Activated naive CD4-positive, alpha-beta T cell (primary cell): ENCODE measurements at places on chromosomes 5 and 9.

GRCh38 chr9:121597698-121598166 is 53.7 kb upstream of the DAB2IP start:
- DNase-seq = no peak

- DNase-seq = no peak
These were observed 13.7 kb downstream of the IER5L start for GRCh38 chr9:129164246-129164930.

DNA sequence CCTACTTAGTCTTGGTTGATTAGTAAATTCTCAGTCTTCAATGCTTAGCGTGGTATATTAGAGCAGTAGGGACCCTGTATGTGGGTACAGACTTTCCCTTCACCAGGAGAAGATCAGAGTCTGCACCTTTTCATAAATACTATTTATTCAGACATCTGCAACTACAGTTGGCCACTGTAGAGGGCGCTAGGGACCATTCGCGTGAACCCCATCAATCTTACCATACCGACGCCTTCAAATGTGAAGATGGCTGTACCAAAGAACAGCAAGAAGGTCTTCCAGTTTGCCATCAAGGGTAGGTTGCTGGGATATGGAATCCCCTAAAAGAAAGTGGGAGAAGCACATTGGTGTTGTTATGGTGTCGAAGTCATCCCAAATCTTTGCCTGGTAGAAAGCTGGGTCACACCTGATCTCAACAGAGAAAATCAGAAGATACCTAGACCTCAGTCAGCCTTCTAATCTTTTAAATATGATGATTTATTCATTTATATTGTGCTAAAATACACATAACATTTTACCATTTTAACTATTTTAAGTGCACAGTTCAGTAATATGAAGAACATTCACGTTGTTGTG is 19.1 kb downstream of the SLC36A3 start:
- DNase-seq = no peak

DNA sequence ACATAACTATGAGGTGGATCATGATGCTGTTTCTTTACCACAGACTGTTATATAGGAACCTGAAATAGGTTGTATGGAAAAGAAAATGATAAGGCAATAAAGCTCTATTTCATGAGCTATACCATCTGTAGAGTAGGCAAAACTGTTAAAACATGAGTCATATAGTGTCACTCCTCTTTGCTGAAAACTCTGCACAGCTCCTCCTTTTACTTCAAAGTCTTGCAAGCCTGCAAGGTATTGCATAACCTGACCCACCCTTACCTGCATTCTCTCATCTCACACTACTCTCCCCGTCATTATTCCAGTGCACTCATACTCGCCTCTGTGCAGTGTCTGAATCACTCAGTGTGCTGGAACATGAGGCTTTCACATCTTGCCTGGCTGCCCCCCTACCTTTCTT is 790.1 kb downstream of the EFNA5 start:
- no peak for DNase-seq

DNA sequence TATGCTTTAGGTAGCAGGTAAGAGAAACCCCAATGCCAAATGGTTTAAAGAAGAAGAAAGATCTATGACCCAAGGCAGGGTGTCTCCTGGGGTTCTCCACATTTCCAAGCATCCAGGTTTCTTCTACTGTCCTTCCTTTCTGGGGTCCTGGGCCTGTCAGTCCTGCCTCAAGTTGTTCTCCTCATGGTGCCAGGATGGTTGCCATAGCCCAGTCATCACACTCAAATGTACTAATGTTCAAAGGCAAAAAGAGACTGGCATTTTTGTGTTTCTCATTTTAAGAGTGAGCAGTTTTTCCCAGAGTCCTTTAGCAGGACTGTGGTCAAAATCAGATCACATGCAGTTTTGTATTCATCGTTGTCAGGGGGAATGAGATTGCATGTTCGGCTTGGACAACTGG is 59.9 kb upstream of the BOD1 start:
- DNase-seq = no peak

GRCh38 chr5:168939887-168940544 is 360.8 kb upstream of the PANK3 start:
- no peak for DNase-seq

DNA sequence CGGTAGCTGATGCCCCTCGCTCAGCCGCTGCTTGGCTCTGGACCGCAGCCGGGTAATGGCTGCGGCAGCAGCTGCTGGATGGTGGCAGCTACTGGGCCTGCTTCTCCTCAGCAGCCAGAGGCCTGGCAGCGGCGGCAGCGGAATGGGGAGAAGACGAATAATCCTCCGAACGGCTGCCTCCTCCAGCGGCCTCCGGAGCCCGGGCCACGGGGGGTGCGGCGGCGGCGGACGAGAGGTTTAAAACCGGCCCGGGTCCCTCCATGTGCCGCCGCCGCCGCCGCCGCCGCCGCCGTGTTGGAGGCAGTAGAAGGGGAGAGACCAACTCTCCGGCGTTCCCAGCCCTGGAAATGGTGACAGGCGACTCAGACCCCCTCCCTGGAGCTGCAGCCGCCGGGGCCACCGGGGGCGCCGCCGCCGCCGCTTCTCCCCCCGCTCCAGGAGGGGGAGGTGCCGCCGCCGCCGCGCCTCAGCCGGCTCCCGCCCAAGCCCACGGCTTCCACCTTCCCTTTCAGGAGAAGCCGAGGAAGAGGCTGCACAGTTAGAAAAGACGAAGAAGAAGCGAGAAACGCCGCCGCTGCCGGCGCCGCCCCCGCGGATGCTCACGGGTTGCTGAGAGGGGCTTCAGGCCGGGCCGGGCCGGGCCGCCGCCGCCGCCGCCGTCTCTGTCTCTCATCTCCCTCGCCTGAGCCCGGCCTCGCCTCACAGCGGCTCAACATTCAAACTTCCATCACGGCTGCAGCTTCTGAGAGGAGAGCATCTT is 118.4 kb upstream of the PRSS3 start:
- DNase-seq = no peak
